Fibroblast of the aortic adventitia (primary cell): ENCODE measurements at places on chromosomes 11 and 22. TPM values are rescaled to one million over a fixed set of nuclear protein-coding genes. Genes with fewer than 3 reads are reported as not detected.

SMTNL1 gene
- total RNA-seq = not detected in 2 replicates

NAGA gene
- total RNA-seq = 14.8 and 39.5 TPM in 2 replicates

NLRP10 gene
- 1.7 and 6.8 TPM in 2 replicates for total RNA-seq

TPH1 gene
- total RNA-seq = 0.18 and 1.2 TPM in 2 replicates

SLC22A25 gene
- not detected in 2 replicates for total RNA-seq

DGAT2 gene
- 0.16 and 13.4 TPM in 2 replicates for total RNA-seq

PHETA2 gene
- 18.1 and 29.8 TPM in 2 replicates for total RNA-seq

IL18 gene
- total RNA-seq = 0.81 and 1.4 TPM in 2 replicates

APOL3 gene
- total RNA-seq = 17.4 and 25.8 TPM in 2 replicates

RHOD gene
- 15.1 and 26.1 TPM in 2 replicates for total RNA-seq

CD3D gene
- total RNA-seq = not detected in 2 replicates

STARD10 gene
- 21.4 and 33.3 TPM in 2 replicates for total RNA-seq

NRIP3 gene
- 4.3 and 21.3 TPM in 2 replicates for total RNA-seq

PRR14L gene
- 19.8 and 28.5 TPM in 2 replicates for total RNA-seq
